ENCODE measurements at places on chromosomes 7 and 10.

GRCh38 chr7:5557920-5558401 lies 134.3 kb upstream of the TNRC18 start:
- peak; percentile 37 for DNase-seq

GRCh38 chr10:131817866-131818509 lies 82.8 kb upstream of the PPP2R2D start:
- no peak for DNase-seq

- DNase-seq: no peak
Observed at GRCh38 chr7:4025694-4026615, 656.1 kb upstream of the FOXK1 start.

DNA sequence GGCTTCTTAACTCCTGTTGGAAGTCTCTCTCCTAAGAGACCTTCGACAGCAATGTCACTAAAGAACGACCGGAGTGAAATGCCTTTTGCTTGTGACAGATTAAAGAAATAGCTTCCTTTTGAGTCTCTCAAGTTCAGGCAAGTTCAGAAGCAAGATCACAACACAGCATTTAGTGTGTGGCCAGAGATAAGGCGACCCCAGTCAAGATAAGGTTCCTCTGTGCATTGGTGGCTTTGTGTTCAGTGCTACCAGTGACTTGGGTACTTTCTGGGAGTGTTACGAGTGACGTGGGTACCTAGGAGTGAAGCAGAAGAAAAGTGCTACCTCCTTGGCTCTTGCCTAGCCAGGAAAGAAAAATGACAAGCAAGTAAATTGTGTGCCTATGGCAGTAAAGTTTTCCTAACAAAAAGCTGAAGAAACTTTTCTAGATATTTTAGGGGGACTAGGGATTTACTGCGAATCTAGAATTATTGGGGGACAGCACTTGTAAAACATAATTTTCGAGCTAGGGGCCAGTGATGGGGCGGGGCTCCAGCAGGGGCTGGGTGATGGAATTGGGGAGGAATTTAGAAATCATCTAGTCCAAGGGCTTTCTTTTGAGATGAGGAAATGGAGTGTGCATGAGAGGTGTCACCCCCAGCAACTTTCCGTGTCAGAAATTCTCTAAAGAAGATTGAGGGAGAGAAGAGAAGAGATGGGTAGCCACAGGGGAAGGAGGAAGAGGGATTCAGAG lies 191.9 kb upstream of the LYZL2 start:
- DNase-seq: no peak
